ENCODE measurements at places on chromosomes 13 and 19.

DNA sequence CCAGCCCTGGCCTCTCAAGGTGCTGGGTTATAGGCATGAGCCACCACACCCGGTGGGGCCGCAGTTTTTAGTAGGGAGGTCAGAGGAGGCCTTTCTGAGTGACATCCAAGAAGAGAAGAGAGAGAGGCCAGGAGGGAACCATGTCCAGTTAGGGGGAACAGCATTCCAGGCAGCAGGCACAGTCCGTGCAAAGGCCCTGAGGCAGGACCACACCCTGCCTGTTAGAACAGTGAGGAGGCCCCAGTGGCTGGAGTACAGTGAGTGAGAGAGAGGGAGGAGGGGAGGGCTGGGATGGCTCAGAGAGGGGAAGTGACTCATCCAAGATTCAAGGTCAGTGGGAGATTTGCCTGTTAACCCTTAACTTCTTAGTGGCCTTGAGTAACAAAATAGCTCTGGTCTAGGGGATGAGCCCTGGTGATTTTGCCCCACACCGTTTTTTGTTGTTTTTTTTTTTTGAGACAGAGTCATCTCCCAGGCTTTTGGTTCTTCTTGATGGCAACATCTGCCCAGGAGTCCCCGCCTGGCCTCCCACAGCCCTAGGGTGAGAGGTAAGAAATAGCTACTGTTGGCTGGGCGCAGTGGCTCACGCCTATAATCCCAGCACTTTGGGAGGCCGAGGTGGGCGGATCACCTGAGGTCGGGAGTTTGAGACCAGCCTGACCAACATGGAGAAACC lies 2.7 kb upstream of the PLIN3 start:
- no peak for DNase-seq

- DNase-seq = no peak
Measured at GRCh38 chr19:2013683-2013961, 1.9 kb downstream of the BTBD2 start.

GRCh38 chr13:48400850-48401291 lies 12.0 kb downstream of the LPAR6 start:
- no peak for DNase-seq

DNA sequence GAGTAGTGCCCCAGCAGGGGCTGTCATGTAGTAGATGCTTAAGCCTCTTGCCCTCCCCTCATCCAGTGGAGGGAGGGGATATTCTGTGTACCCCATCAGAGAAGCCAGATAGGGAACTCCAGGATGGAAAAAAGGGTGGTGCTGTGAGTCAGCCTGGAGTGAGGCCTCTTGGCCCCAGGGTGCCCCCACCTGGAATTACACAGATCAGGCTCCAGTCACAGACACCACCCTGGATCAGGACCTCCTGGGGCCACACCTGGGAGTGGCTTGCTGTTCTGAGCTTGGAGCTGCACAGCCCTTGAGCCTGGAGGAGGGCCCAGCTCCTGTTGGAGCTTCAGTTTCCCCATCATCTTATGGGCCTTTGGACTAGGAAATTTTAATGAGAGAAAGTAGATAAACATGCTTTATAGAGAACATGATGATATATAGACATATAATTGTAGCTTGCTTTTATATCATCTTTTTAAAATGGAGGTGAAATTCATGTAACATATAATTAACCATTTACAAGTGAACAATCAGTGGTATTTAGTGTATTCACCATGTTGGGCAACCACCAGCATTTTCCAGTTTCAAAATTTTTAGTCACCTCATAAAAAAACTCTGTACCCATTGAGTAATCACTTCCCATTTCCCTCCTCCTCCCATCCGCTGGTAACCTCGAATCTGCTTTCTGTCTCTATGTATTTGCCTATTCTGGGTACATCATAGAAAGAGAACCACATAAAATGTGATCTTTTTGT lies 24.6 kb downstream of the CYP4F22 start:
- no peak for DNase-seq

DNA sequence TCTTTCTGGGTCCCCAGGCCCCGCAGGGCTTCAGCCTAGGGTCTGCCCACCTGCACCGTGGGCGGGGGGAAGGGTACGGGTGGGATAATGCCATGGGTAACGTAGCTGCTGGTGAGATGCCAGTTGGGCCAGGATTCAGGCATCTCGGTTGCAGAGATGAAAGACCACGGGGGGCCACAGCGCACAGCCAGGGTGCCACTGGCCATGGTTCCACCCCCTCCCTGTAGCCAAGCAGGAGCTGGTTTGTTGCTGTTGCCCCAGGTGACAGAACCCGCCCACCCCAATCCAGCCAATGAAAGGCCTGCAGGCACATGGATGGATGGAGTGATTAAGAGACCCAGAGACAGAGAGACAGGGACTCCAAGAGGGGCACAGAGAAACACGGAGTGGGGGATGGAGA lies 1.0 kb upstream of the CGB7 start:
- no peak for DNase-seq

DNA sequence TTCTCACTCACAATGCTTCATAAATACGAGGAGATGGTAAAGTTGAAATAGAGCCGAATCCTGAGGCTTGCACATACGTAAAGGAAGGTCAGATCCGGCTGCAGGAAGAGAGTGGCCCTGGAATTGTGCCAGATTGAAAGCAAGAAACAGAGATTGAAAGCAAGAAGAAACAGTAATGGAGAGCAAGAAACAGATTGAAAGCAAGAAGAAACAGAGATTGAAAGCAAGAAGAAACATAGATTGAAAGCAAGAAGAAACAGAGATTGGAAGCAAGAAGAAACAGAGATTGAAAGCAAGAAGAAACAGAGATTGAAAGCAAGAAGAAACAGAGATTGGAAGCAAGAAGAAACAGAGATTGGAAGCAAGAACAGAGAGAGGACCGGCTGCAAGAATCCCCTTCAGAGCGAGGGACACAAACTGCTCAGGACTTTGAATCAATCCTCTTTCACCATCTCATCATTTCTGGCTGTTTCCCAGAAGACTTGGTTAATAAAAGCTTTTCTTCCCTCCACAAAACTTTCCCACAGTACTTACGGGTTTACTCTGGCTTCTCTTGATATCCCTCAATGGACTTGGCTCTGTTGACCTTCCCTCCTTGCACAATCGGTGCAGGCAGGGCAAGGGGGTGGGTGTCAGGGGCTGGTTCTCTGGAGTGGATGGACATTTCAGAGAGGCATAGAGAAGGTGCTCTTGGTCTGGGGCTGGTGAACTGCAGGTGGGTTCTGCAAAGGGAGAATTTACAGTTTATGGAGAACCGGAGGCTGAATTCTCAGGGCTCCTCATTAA lies 25.5 kb downstream of the OR7A5 start:
- no peak for DNase-seq

DNA sequence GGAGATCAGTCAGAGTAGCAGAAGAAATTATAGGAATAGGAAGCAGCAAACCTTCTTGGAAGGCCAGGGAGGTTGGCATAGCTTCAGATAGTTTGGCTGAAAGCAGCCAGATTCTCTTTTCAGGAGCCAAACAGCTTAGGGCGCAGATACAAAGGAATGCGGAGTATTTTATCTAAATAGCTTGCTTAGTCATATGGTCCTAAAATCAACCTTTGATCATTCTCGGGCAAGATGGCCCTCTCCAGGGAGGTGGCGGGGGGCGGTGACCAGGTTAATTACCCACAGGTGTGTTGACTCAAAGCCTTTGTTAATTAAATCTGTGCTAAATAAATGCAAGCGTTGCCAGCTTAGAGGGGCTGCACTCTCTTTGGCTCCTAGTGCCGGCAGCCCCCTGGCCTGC lies 12.5 kb upstream of the NCR1 start:
- no peak for DNase-seq

DNA sequence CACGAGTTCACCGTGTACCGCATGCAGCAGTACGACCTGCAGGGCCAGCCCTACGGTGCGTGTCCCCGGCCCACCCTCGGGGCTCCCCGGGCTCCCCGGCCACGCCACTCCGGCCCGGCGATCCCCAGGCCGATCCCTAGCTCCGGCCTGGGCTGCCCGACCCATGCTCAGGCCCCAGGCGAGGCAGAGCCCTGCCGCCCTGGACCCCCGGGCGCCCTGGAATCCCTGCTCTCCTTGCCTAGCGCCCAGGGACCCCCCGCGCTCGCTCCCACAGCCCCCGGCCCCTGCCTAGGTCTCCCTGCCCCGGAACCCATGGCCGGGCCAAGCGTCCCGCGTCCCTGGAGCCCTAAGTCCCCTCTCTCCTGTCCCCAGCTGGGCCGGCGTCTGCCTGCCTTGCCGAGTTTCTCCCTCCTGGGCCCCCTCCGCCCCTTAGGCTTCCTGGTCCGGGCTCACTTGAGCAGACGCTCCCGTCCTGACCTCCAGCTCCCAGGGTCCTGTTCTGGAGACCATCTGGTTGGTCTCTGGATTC lies 494 bp downstream of the NCLN start:
- DNase-seq = no peak

DNA sequence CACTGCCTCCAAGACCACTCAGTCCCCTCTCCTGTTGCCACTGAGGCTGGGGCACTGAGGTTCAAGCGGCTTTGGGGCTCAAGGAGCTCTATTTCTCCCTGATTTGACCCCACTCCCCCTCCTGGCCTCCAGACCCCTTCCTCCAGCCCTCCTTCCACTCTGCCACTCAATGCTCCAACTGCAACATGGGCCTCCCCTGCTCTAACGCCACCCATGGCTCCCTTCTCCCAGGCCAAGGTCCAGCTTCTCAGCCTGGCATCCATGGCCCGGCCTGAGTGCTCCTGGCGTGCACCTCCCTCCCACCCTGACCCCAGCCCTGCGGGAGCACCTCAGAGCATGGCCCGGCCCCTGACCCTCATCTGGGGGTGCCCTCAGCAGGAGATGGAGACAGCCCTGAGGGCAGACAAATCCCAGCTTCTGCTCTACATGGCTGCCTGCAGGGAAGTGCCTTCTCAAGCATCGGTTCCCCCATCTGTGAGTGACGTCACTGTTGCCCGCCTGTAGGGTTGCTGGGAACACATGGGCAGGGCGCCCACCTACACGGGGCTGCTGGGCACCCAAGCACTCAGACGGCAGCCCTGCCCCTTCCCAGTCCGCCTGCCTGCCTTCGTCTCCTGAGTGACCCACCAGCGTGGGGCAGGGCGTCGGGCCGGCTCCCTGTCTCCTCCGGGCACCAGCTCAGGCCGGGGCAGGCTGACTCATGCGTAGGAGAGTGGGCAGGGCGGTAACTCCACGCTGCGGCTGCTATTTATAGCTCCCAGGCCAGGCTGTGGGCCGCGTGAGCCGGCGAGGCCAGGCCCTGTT lies 1.6 kb upstream of the DIRAS1 start:
- DNase-seq = no peak

- DNase-seq = no peak
Measured at GRCh38 chr13:65336916-65337315, 1893.2 kb downstream of the PCDH9 start.

GRCh38 chr13:49587311-49587847 lies 2.0 kb upstream of the RCBTB1 start:
- no peak for DNase-seq

DNA sequence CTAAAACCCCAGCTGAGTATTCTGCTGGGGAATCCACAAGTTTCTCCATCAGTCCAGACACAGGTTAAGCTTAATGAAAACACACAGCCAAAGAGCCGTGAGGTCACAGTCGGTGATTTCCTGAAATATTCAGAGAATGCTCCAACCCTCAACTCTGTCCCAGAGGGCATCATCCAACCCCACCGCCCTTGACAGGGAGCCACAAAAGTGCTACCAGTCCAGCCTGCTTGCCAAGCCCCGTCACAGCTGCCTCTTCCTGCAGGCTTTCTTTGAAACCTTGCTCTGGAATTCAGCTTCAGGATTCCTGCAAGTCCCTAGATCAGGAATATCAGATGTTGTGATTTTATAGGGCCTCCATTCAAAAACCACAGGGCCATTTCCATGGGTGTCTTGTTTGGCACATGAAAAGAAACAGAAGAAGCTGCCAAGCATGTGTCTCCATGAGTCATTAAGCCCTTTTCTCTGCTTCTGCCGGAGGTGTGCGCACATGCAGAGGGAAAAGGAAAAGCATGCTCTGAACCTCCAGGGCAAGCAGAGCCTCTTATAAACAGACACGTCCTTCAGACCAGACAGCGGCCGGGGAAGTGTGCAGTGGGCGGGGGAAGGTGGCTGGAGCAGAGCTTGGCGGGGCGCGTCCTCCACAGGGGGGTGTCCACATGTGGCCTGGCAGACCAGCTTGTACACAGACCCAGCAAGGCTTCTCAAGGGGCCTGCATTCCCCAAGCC lies 164.7 kb downstream of the KATNAL1 start:
- DNase-seq = peak; percentile 59
